ENCODE measurements at places on chromosomes 2 and 18.
A peak's percentile ranks its signal among the peaks of the same experiment; 100 is the strongest.

GRCh38 chr2:215604606-215605005 lies 168.7 kb upstream of the FN1 start:
- no peak for DNase-seq

DNA sequence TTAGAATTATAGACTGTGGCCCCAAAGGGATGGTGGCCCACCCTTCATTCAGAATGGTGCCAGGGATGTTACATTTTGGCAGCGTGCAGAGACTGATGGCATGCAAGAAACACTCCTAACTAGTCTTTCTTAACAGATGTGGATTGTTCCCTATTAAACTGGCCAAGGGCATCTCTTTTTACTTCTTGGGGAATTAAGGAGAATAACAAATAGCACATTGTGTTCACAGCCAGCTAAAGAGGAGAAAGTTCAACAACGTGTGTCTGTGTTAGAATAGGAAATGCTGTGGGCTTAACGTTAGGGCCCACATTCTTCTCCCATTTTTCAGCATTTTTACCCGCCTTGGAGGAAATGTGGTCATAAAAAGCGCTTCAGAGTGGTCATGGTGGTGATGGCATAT lies 404.8 kb downstream of the CDH2 start:
- DNase-seq: no peak

DNA sequence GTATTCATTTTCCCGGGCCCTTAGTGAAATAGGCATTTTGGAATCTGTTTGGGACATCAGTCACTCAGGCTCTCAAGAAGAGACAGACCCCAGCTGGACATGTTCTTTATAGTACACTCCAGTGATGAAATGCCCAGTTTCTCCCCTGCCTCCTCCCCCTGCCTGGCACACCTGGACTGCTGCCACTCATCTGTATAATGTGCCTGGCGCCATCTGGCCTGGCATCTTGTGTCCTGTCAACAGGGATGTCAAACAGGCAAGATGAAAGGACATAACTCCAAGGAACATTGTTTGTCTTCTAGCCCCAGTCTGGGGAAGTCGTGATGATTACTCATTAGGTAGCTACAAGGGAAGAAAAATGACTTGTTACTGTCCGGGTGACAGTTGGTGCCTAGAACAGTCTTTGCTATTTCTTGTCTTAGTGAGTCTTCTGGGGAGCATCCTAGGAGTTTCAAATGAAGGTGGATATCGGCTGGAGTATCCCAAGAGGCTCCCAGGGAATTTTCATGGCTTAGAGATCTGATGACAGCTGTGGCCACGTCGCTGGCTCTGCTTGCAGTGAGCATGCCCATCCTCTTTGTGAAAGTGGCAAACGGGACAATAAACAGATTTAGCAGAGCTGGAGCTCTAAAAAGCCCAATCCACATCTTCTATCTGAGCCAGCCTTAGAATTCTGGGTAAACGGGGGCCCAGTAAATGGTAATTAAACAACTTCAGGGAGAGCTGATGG lies 153.6 kb downstream of the ALK start:
- DNase-seq: no peak

DNA sequence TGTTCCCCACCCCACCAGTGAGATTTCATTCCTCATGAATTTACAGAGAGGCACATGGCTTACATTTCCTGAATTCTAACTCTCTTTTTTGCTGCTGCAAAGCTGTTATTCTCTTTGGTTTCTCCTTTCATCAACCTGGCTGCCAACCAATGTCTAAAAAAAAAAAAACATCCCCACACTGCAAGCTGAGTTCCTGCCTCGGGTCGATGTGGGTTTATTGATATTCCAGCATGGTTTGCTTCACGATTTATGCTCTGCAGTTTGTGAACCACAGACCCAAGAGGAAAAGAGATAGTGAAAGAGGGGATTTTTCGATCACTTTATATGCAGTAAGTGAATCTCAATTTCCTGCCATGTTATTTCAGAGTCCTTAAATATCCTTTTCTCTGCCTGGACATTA lies 363.6 kb downstream of the LPIN1 start:
- no peak for DNase-seq

GRCh38 chr2:5464657-5465056 lies 227.5 kb upstream of the SOX11 start:
- DNase-seq: no peak

GRCh38 chr2:195498176-195498575 lies 158.8 kb upstream of the SLC39A10 start:
- DNase-seq: no peak

- DNase-seq: no peak
Observed at GRCh38 chr2:15298770-15299169, 262.4 kb downstream of the NBAS start.

- DNase-seq: no peak
Observed at GRCh38 chr2:126787289-126787688, 111.4 kb upstream of the TEX51 start.

- DNase-seq: peak; percentile 11
Observed at GRCh38 chr2:212923393-212923792, 228.0 kb downstream of the IKZF2 start.

DNA sequence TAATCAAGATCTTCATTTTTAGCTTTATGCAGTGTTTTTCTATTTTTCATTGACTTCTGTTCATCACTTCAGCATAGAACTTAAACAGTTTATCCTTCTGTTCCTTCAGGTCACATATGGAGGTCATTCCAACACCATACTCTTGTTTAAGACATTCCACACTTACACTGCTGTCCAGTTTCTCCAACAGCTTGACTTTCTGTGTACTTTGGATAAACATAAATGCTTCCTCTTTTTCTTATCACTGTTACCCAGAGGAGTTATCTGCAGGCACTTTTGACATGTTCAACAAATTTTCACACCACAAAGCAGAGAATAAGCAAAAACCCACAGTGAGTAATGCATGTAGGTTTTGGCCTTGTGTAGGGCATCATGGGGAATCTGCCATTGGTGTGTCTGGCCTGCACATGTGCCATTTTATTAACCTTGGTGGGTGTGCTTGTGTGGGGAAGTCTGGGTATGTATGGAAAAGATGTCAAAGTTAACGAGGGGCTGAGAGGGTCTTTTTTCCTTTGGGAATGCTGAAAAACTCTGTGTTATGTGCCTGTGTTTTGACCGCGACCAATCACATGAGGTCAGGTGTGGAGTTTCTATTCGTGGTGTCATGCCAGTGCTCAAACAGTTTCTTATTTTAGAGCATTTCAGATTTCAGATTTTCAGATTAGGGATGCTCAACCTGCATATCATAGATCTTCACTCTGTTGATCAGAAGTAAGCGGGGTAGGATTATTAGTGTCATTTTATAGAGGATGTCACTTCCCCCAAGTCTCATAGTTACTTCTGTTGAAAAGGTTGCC lies 53.9 kb upstream of the ACVR1 start:
- DNase-seq: no peak

- DNase-seq: peak; percentile 90
Observed at GRCh38 chr18:55856229-55856628, 268.2 kb upstream of the TCF4 start.

DNA sequence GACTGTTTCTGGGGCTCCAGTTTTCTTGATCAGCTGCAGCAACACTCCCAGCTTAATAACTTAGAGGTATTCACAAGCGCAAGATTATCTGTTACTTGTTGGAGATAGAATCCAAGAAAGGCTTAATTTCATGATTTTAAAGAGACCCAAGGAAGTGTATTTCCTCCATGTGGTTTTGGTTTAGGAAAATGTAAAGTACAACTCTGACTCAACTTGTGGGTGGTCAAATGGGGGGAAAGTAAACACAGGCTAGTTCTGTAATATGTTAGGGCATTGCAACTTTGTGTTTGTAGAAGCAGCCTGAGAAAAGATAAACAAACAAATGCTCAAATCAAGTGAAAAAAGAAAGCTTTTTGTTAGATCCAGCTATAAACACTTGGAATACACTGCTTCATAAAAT lies 90.1 kb upstream of the COL3A1 start:
- DNase-seq: no peak

DNA sequence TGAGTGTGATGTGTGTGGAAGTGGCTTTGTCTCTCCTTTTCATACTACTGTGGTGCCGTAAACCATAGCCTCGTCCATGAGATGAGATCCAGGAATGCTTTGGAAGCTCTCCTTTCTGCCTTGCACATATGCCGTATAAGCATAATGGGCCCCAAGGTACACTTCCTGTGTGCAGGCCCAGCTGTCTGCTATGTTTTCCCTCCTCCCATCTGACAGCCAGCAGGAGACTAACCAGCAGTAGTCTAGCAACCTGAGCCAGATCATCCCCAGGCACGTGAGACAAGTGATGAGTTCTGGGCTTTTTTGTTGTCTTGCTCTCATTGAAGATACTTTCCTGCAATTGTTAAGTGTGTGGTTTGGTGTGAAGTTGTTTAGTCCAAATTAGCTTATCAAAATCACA lies 555.5 kb upstream of the LRRTM4 start:
- no peak for DNase-seq

GRCh38 chr2:240999873-241000541 lies 1.6 kb downstream of the SNED1 start:
- DNase-seq: no peak

DNA sequence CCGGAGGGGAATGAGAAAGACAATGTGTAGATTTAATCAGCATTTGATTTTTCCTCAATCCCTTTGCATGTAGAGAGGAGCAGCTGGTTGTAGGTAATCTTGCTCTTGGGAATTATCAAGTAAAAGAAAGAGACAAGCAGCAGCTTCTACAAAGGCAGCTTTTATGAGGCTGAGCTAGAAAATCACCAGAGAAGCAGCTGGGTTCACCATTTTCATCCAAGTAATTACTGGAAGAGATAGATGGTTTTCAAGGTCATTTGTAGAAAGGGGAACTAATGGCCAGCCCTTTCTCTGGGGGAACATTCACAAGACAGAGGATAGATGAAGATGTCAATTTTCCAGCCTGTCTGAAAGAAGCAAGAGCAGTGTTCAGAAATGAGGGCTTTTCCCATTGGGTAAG lies 113.0 kb downstream of the RND3 start:
- no peak for DNase-seq

GRCh38 chr2:112910219-112910618 lies 746 bp upstream of the IL37 start:
- no peak for DNase-seq

- DNase-seq: no peak
Observed at GRCh38 chr2:15031745-15032240, 399.3 kb downstream of the LRATD1 start.

DNA sequence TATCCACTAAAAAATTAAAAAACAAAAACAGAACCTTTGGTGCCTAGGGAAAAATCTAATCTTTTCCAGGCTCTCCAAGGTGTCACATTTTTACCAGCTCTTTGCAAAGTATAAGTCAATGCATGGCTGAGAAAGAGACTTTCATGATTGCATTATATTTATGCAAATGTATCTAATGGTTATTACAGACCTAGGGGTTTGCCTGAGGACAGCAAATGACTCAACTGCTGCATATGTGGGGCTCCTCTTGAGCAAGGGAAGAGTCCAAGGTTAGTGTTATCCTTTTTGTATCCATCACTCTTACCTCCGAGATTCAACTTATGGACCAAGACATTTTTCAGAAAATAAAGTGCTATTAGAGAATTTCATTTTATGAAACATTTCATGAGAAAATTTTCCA lies 33.9 kb upstream of the RMP24 start:
- no peak for DNase-seq

- no peak for DNase-seq
Observed at GRCh38 chr2:123928358-123928757, 96.7 kb upstream of the CNTNAP5 start.

- no peak for DNase-seq
Observed at GRCh38 chr2:66573416-66573815, 138.5 kb downstream of the MEIS1 start.

GRCh38 chr18:41206341-41206830 lies 748.6 kb upstream of the PIK3C3 start:
- DNase-seq: no peak

GRCh38 chr18:38868757-38869156 lies 1303.2 kb upstream of the CELF4 start:
- DNase-seq: no peak

GRCh38 chr2:238336151-238336550 lies 15.8 kb downstream of the TRAF3IP1 start:
- DNase-seq: no peak

DNA sequence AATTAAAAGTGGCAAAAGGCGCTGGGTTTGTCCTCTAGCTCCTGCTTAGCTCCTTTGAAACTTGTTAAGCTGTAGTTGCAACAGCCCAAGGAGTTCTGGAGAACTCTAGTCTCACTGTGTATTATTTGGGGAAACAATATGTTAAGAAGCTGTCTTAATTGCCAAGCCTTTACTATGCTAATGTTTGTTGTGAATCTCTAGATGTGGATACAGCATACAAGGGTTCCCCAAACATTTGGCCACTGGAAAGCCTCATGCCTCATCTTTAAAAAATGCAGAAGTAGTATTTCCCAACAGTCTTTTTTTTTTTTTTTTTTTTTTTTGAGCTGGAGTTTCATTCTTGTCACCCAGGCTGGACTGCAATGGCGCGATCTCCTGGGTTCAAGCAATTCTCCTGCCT lies 236.7 kb downstream of the PRKCE start:
- DNase-seq: no peak

DNA sequence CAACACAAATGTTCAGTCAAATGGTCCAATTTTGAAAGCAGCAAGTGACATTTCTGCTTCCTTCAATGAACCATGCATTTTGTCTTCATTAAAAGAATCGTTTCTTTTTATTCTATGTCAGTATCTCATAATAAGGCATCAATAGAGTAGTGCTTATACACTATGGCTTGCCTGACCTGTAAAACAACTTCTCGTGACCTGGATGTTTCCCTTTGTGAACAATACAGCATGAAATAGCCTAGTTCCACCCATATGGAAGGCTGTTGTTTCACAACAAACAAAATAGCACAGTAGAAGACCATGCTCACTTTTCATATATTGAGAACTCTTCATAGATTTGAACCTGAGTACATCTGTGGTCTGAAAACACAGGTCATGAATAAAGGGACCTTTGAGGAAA lies 104.3 kb upstream of the PIK3C3 start:
- DNase-seq: no peak

DNA sequence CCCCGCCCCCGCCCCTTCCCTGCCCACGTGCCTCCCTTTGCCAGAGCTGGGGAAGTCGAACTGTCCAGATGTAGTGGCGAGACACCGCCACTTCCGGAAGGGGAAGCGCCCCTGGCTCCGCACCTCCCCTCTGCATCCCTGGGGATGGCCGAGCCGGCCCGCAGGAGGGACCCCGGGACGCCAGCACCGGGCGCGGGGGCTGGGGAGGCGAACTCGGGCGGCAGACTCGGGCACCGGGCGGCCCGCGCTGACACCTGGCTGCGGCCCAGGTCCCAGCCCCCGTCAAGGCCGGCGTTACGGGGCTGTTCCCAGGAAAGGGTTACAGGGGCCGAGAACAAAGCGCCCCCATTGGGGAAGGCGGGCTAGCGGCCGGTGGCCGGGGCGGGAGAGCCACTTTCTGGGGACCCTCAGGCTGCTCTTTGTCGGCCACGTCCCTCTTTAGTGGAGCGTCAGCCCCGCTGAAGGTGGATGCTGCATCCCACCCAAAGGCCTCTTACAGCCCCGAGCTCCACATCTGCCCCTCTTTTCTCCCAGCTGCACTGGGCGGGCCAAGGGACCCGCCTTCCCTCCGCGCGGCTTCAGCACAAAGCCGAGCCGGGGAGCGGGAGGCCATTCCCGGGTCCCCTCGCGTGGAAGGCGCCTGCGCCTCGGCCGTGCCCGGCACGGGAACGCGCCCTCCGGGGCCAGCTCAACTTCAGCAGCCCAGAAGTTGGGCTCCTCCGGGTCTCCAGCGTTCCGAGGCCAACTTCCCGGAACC lies 1.3 kb downstream of the SDC1 start:
- no peak for DNase-seq

Data from kidney glomerular epithelial cell (primary cell).